ENCODE measurements at places on chromosomes 5 and 9. TPM values are rescaled to one million over a fixed set of nuclear protein-coding genes. Genes with fewer than 3 reads are reported as not detected.

- H3K27ac ChIP-seq, result no peak overlapping the region
- no peaks in the 10 kb centered on the region for H3K27me3 ChIP-seq
- H3K36me3 ChIP-seq, result peaks cover 61% of the 10 kb centered on the region
These were observed 34.7 kb downstream of the LRSAM1 start for GRCh38 chr9:127485995-127486394.

GRCh38 chr9:18979367-18979766 lies 53.6 kb downstream of the SAXO1 start:
- no peaks in the 10 kb centered on the region for H3K4me1 ChIP-seq
- no peak overlapping the region for H3K4me3 ChIP-seq
- H3K27ac ChIP-seq, result no peak overlapping the region

DNA sequence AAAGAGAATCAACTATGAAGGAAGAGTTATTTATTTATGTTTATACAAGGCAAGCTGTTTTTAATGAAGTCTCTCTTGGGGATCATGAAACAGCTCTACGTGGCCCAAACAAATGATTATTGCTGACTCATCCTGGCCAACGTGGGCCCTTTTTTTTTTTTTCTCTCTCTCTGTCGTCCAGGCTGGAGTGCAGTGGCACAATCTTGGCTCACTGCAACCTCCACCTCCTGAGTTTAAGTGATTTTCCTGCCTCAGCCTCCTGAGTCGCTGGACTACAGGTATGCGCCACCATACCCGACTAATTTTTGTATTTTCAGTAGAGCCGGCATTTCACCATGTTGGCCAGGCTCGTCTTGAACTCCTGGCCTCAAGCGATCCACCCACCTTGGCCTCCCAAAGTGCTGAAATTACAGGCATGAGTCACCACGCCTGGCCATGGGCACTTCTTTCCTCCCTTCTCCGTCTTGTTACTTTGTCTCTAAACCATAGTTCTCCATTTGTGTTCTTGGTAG lies 98.3 kb downstream of the BASP1 start:
- peak; percentile 24 for DNase-seq
- H3K27me3 ChIP-seq, result no peaks in the 10 kb centered on the region
- H3K36me3 ChIP-seq, result no peaks in the 10 kb centered on the region
- peaks cover 45% of the 10 kb centered on the region for H3K4me1 ChIP-seq
- H3K4me3 ChIP-seq, result no peak overlapping the region

GRCh38 chr5:169550227-169550626 lies 33.3 kb upstream of the SPDL1 start:
- no peaks in the 10 kb centered on the region for H3K4me1 ChIP-seq
- no peak overlapping the region for H3K4me3 ChIP-seq
- no peak overlapping the region for H3K27ac ChIP-seq
- H3K36me3 ChIP-seq, result no peaks in the 10 kb centered on the region

DNA sequence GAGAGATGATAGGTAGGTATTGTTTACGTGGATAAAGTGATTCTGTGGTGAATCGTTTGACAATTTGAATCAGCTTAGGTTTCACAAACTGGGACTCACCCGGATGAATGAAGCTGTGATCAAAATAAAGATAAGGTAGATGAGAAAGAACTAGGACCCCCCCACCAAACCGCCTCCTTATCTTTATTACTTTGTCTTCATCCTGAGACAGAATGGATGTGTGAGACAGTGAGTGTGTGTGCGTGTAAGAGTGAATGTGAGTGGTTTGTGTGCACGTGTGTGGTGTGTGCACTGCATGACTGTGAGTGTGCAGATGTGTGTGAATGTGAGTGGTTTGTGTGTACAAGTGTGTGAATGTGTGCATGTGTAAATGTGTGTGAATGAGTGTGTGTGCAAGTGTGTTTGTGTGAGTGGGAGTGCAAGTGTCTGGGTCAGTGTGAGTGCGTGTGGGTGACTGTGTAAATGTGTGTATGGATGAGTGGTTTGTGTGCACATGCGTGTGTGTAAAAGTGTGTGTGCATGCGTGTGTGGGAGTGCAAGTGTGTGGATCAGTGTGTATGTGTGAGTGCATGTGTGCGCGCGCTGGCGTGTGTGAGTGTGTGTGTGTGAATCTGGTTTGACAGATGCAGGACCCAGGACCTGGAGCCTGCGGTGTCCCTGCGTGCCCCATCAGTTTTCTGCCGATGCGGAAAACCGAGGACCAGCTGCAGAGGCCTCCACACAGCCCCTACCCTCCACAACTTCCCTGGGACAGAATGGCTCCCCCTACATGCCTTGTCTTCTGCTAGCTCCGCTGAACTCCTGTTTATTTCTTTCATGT lies 11.4 kb upstream of the ENG start:
- H3K27ac ChIP-seq, result no peak overlapping the region
- peaks cover 47% of the 10 kb centered on the region for H3K4me1 ChIP-seq
- H3K4me3 ChIP-seq, result no peak overlapping the region
- no peaks in the 10 kb centered on the region for H3K27me3 ChIP-seq
- no peaks in the 10 kb centered on the region for H3K36me3 ChIP-seq
- no peak for DNase-seq

The RAB3C gene
- polyA plus RNA-seq, result under 0.01 TPM

The SPINK5 gene
- not detected for polyA plus RNA-seq

All from CD14-positive monocyte (primary cell).